ELF-1 (cell line): ENCODE measurements at places on chromosomes 7 and 10.
A peak's percentile ranks its signal among the peaks of the same experiment; 100 is the strongest.

DNA sequence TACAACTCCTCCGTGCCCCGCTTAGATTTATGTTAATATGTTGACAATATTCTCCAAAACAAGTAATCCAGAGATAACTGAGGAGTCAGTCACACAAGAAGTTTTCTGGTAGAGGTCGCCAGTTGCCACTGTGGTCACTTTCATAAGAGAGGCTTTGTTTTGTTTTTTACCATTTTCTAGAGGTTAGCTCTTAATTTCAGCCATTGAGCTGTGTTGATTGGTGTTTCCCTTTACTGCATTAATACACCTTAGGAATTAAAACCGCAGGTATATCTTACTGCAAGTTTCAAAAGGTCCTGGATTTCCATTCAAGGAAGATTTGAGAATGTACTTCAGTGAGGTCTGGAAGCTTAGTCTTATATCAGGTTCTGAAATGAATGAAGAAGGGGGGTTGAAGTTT lies 3.5 kb downstream of the BMI1 start:
- no peak for DNase-seq

GRCh38 chr10:77311186-77311585 lies 326.4 kb downstream of the KCNMA1 start:
- no peak for DNase-seq

- no peak for DNase-seq
Observed at GRCh38 chr10:107649249-107649648, 484.7 kb upstream of the SORCS1 start.

GRCh38 chr7:140752533-140752932 lies 56.0 kb downstream of the NDUFB2 start:
- DNase-seq, result no peak

DNA sequence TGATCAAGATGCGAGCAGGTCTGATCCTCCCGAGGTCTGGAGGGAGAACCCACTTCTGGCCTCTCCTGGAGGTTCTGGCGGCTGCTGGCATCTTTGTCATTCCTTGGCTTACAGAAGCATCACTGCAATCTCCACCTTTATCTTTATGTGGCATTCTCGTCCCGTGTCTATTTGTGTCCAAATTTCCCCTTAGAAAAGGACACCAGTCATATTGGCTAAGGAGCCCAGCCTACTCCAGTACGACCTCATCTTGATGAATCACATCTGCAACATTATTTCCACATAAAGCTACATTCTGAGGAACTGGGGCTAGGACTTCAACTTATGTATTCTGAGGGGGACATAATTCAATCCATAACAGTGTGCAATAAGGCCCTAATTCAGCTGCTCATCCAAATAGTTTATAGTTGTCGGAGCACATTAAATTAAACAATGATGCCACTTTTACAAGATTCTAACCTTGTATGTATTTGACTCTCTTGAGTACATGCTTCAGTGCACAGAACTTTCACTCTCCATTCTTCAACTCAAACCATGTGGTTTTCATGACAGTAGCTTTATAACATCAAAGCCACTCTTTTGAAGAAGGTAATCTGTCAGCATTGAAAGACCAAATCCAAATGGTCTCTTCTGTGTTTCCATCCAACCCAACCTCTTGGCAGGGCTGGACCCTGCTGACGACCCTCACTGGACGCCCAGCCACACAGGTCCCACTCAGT lies 86.2 kb upstream of the DDC start:
- no peak for DNase-seq

- no peak for DNase-seq
Observed at GRCh38 chr10:103062854-103063590, 130.1 kb downstream of the NT5C2 start.

- no peak for DNase-seq
Observed at GRCh38 chr10:77357185-77357584, 280.4 kb downstream of the KCNMA1 start.

DNA sequence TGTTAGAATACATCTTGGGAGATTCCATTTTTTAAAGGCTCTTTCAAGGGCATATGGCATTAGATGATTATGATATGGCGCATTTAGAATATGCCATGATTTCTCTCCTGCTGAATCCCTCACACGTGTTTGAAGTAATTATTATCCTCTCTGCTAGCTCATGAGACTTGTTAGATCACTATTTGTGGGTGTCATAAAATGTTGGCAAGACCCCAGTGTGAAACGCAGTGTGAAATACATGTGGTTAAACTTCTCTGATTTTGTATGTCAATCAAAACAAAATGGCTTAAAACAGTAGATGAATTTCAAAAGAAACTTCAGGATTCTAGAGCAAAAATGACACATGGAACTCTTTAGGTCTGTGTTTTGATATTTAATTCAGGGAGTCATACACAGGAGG lies 560.8 kb downstream of the AUTS2 start:
- DNase-seq, result no peak

GRCh38 chr7:129161524-129162225 lies 17.2 kb downstream of the TSPAN33 start:
- no peak for DNase-seq

- DNase-seq, result no peak
Observed at GRCh38 chr7:134784251-134785049, 5.0 kb downstream of the CALD1 start.

GRCh38 chr10:28326516-28327490 lies 23.9 kb upstream of the MPP7 start:
- DNase-seq, result peak; percentile 20

- no peak for DNase-seq
Observed at GRCh38 chr10:68973975-68974374, 14.6 kb upstream of the KIFBP start.

GRCh38 chr7:144659211-144659610 lies 176.6 kb downstream of the TPK1 start:
- no peak for DNase-seq

- DNase-seq, result peak; percentile 94
Observed at GRCh38 chr10:52313933-52314821, at the start of gene DKK1. Gene DKK1, plus strand, starts transcription at chr10:52314281. Its CDS starts 154 bp downstream, at chr10:52314435.

GRCh38 chr7:86914551-86914950 lies 144.9 kb downstream of the ELAPOR2 start:
- DNase-seq, result no peak

DNA sequence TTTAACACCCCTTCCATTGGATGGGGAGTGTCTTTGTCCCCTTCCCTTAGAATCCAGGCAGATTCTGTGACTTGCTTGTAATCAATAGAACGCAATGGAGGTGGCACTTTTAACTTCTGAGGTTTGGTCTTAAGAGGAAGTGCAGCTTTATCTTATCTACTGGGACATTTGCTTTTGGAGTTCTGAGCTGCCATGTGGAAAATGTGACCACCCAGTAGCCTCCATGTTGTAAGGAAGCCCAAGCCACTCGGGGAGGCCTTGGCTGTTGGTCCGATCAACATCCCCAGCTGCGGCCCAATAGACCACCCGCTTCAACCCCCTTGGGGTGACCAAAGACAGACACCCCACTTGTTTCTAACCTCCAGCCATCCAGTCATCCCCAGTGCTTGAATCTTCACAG lies 86.3 kb upstream of the FAM171A1 start:
- DNase-seq, result no peak

- DNase-seq, result no peak
Observed at GRCh38 chr7:48183965-48184364, 12.7 kb downstream of the ABCA13 start.
